ENCODE measurements at places on chromosomes 7 and 10. TPM values are rescaled to one million over a fixed set of nuclear protein-coding genes. Genes with fewer than 3 reads are reported as not detected.

CAV2 gene
- total RNA-seq = 9.5 TPM

MACC1 gene
- total RNA-seq = 0.21 TPM

VAX1 gene
- 0.81 TPM for total RNA-seq

PIK3CG gene
- 0.03 TPM for total RNA-seq

NKX6-2 gene
- total RNA-seq = 0.26 TPM

GALNT17 gene
- total RNA-seq = 72.3 TPM

AKR1C8 gene
- total RNA-seq = not detected

LIPF gene
- total RNA-seq = not detected

ITIH5 gene
- 0.67 TPM for total RNA-seq

HECW1 gene
- total RNA-seq = 4.3 TPM

C10orf53 gene
- total RNA-seq = not detected

AGR3 gene
- total RNA-seq = not detected

TMEM196 gene
- total RNA-seq = 0.21 TPM

GPR26 gene
- 0.07 TPM for total RNA-seq

AKR1C4 gene
- total RNA-seq = not detected

FANK1 gene
- total RNA-seq = 4.1 TPM

NPTX2 gene
- total RNA-seq = 34.8 TPM

FEZF1 gene
- total RNA-seq = 2.1 TPM

NAT16 gene
- total RNA-seq = 0.30 TPM

CCL24 gene
- total RNA-seq = not detected

PRKAR2B gene
- 22.9 TPM for total RNA-seq

NYAP1 gene
- total RNA-seq = 5.5 TPM

Measured in H7 (cell line).